ENCODE measurements at places on chromosomes 1 and 21. TPM values are rescaled to one million over a fixed set of nuclear protein-coding genes. Genes with fewer than 3 reads are reported as not detected.

The ZNF593OS gene
- not detected for total RNA-seq

The OR2L2 gene
- 8.9 TPM for total RNA-seq

The ADAM30 gene
- 1.4 TPM for total RNA-seq

The FCRL6 gene
- total RNA-seq: 14.7 TPM

The ATP6V1G3 gene
- total RNA-seq: 3.4 TPM

The PROX1 gene
- 3.4 TPM for total RNA-seq

The AGMAT gene
- total RNA-seq: 1.9 TPM

The TNFRSF9 gene
- 1.2 TPM for total RNA-seq

The FMO3 gene
- 6.3 TPM for total RNA-seq

The FLG2 gene
- 2.4 TPM for total RNA-seq

The HNRNPCL4 gene
- total RNA-seq: not detected

The CFAP57 gene
- total RNA-seq: 5.3 TPM

The SPRR2B gene
- total RNA-seq: not detected

The TBX15 gene
- total RNA-seq: 4.1 TPM

The PLD5 gene
- 2.4 TPM for total RNA-seq

The DYNLT4 gene
- not detected for total RNA-seq

The TMEM125 gene
- 0.72 TPM for total RNA-seq

The TMEM269 gene
- total RNA-seq: not detected

The KCNN3 gene
- total RNA-seq: 1.9 TPM

The HPCA gene
- total RNA-seq: 1.7 TPM

The ATP1A4 gene
- total RNA-seq: 0.96 TPM

The MASP2 gene
- total RNA-seq: 2.9 TPM

The SHISAL2A gene
- total RNA-seq: 2.2 TPM

The EXO1 gene
- 1.2 TPM for total RNA-seq

The CNKSR1 gene
- not detected for total RNA-seq

The RRP15 gene
- total RNA-seq: 12.0 TPM

The KIAA0040 gene
- 6.3 TPM for total RNA-seq

The CLCA1 gene
- 0.72 TPM for total RNA-seq

The SLC30A2 gene
- 1.2 TPM for total RNA-seq

The ZNF648 gene
- not detected for total RNA-seq

The TRAPPC10 gene
- 18.5 TPM for total RNA-seq

The FHL3 gene
- total RNA-seq: 25.0 TPM

The HDAC1 gene
- 27.7 TPM for total RNA-seq

The ERICH3 gene
- 2.4 TPM for total RNA-seq

The PTPN22 gene
- total RNA-seq: 3.1 TPM

The SLAMF8 gene
- total RNA-seq: 4.3 TPM

The TOMM20 gene
- total RNA-seq: 76.3 TPM

The RPRD2 gene
- total RNA-seq: 11.1 TPM

The PADI4 gene
- not detected for total RNA-seq

The C1orf167 gene
- 2.6 TPM for total RNA-seq

The C1QC gene
- total RNA-seq: 124 TPM

The ELF3 gene
- total RNA-seq: 4.3 TPM

The SHE gene
- total RNA-seq: 3.4 TPM

The CBS gene
- total RNA-seq: 4.8 TPM

The OR2L13 gene
- 3.1 TPM for total RNA-seq

The OR2T35 gene
- 7.2 TPM for total RNA-seq

The RAB7B gene
- total RNA-seq: 5.8 TPM

The KIF26B gene
- 43.1 TPM for total RNA-seq

The NUDT4B gene
- 25.3 TPM for total RNA-seq

The CD34 gene
- 2.4 TPM for total RNA-seq

The KCNA3 gene
- 3.6 TPM for total RNA-seq
